B cell (primary cell): ENCODE measurements at places on chromosomes 4 and X. TPM values are rescaled to one million over a fixed set of nuclear protein-coding genes. Genes with fewer than 3 reads are reported as not detected.

GRCh38 chrX:31506360-31506759, 434.5 kb upstream of the FTHL17 start:
- DNase-seq: no peak

DNA sequence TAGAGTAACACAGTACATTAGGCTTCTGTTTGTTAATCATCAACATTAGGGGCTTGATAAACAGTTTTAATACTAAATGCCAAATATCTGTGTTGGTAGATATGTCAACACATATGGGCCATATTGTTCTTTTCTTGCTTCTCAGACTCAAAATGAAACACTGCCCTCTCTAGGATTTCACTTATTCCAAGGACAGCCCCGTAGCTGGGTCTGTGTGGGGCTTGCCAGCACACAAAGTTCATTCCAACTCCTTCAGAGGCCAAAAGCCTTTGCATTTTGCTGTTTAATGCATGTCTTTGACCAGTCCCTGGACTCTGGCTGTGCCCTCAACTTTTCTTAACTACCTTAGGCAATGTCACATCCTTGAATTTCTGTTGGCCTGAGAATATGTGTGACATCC, 102.0 kb upstream of the ZNF827 start:
- no peak for DNase-seq

- DNase-seq: no peak
Measured at GRCh38 chrX:64843224-64843623, 133.0 kb downstream of the ZC4H2 start.

NEUROG2 gene
- total RNA-seq: not detected in 2 replicates

ACE2 gene
- total RNA-seq: not detected in 2 replicates
